Calu3 (cell line): ENCODE measurements at places on chromosomes 5 and 9. TPM values are rescaled to one million over a fixed set of nuclear protein-coding genes. Genes with fewer than 3 reads are reported as not detected.

- no peak overlapping the region for H3K27ac ChIP-seq
- peaks cover 3% of the 10 kb centered on the region for H3K36me3 ChIP-seq
- no peaks in the 10 kb centered on the region for H3K4me1 ChIP-seq
These were observed 41.4 kb upstream of the LRRC14B start for GRCh38 chr5:149745-150485.

DNA sequence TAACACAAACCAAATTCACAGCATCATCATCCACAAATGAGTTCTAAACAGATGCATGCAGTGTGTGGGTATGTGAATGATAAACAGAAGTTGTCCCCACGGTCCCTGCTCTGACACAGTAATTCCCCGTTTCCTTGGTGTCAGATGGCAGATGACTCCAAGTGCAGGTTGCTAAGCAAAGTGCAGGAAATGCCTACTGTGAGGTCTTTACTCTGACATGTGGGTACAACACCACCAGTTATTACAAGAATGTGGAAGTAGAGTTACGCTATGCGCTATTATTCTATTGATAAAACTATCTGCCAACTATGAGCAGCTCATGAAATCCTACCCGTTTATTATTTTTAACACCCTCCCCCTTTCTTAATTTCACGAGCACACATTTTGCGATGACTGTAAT lies 448.9 kb downstream of the BNC2 start:
- H3K4me3 ChIP-seq: no peak overlapping the region
- no peak overlapping the region for H3K27ac ChIP-seq
- no peaks in the 10 kb centered on the region for H3K4me1 ChIP-seq
- DNase-seq: no peak
- H3K36me3 ChIP-seq: no peaks in the 10 kb centered on the region

DNA sequence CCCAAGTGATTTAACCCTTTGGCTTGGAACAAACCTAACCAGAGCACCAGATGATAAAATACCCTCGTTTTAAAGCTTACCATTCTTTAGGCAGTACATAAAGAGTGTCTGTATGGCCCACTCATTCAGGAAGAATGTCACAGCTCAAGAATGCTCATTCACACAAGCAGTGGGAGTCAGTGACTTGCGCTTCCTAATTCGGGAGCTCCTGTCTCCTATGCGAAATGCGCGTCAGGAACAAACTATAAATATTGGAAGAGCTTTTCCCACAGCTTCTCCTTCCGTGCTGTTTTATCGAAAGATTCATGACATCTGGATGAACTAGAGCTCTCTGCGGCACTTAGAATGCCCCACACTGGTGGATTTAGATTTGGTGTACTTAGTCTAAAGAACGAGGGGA lies 66.6 kb downstream of the NTRK2 start:
- no peaks in the 10 kb centered on the region for H3K27me3 ChIP-seq
- no peak overlapping the region for H3K4me3 ChIP-seq
- H3K27ac ChIP-seq: no peak overlapping the region
- DNase-seq: no peak

DNA sequence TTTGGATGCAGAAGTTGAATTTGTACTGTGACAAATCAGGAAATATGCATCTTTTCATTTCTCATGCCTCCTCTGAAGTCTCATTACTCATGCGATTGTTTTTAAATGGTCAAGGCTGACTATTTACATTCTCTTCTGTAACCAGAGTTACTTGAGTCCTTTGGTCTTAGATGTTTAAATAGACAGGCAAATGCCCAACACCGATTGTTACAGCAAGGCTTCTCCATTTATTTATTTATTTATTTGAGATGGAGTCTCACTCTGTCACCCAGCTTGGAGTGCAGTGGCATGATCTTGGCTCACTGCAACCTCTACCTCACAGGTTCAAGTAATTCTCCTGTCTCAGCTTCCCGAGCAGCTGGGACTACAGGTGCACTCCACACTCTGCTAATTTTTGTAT lies 72.7 kb upstream of the SLC28A3 start:
- no peak for DNase-seq
- H3K4me1 ChIP-seq: no peaks in the 10 kb centered on the region
- no peaks in the 10 kb centered on the region for H3K36me3 ChIP-seq
- H3K27ac ChIP-seq: no peak overlapping the region
- no peaks in the 10 kb centered on the region for H3K27me3 ChIP-seq
- no peak overlapping the region for H3K4me3 ChIP-seq

- no peaks in the 10 kb centered on the region for H3K4me1 ChIP-seq
- H3K36me3 ChIP-seq: no peaks in the 10 kb centered on the region
- DNase-seq: no peak
These were observed 9.4 kb upstream of the LMX1B start for GRCh38 chr9:126604059-126605055.

The DBH gene
- total RNA-seq: not detected in 2 replicates

The ANAPC2 gene
- 49.4 and 51.4 TPM in 2 replicates for total RNA-seq

The ANKRD31 gene
- 1.5 and 1.7 TPM in 2 replicates for total RNA-seq
